Activated CD8-positive, alpha-beta memory T cell treated with anti-CD3 and anti-CD28 coated beads for 48 hours (primary cell): ENCODE measurements at places on chromosomes 4 and X.

GRCh38 chr4:71445811-71446210 is 107.0 kb downstream of the SLC4A4 start:
- DNase-seq = no peak

- DNase-seq = no peak
Measured at GRCh38 chr4:145340071-145340675, 141.5 kb upstream of the SMAD1 start.

DNA sequence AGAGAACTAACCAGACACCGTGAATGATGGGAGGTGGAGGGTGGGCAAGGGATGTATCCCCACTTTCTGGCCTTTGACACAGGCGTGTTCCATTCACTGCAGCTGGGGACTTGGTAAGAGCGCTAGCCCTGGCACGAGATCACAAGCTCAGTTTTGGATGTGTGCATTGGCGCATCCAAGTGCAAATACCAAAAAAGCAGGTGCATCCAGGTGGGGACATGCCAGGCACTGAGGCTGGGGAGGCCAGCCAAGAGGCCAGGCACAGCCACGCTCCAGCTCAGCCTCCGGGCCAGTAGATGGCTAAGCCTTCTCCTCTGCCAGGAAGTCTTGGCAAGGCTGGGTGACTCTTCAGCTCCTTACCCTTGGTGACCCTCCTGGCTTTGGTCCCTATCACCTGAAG is 4.4 kb upstream of the ZFP92 start:
- no peak for DNase-seq

- DNase-seq = no peak
Measured at GRCh38 chr4:86386817-86387415, 27.1 kb upstream of the MAPK10 start.

GRCh38 chr4:77043507-77044136 is 32.2 kb downstream of the CCNI start:
- DNase-seq = no peak

DNA sequence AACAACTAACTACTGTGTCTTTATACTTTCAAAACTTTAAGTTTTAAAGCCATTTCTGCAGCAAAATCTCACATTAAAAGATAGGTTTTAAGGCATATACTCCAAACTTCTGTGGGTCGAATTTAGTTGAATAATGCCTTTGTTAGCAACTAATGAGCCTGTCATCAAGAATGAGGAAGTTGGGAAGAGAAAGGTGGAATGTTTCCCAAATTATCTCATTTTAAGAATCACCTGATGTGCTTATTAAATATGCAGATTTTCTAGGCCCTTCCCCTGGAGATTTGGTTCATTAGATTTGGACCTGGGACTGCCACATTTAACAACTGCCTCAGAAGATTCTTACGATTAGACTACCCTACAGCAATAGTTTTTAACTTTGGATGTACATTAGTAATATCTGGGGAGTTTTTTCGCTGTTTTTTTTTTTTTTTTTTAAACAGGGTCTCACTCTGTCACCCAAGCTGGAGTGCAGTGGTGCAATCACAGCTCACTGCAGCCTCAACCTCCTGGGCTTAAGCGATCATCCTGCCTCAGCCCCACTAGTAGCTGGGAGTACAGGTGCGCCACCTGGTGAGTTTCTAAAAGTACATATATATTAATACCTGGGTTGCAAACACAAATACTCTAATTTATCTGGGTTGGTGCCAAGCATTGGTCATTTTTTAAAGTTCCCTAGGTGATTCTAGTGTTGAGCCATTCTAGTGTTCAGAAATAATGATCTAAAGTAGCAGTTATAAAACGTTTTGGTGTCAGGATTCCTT is 16.1 kb upstream of the TASL start:
- DNase-seq = no peak

- no peak for DNase-seq
Measured at GRCh38 chr4:123361195-123361861, 35.3 kb upstream of the SPRY1 start.

GRCh38 chr4:173699841-173700475 is 169.9 kb upstream of the HAND2 start:
- no peak for DNase-seq

- DNase-seq = no peak
Measured at GRCh38 chr4:88674979-88675378, 22.6 kb downstream of the NAP1L5 start.

DNA sequence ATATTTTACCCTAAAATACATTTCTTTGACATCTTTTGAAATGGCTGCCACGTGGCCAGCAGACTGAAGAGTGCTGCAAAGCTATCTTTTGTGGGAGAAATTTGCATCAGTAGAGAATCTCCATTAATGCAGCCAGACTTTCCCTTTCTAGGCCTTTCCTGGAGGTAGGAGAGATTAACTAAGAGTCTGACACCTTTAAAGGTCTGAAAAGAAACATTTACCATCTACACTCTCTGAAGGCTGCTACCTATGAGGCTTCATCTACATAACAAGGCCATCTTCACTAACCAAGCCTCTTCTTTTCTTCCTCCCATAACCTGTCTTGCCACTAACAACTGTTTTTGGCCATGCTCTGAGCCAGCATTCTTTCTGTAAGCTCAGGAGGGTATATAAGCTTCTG is 17.8 kb upstream of the SPRY1 start:
- DNase-seq = no peak

- no peak for DNase-seq
Measured at GRCh38 chr4:185640811-185641675, 105.7 kb upstream of the PDLIM3 start.

DNA sequence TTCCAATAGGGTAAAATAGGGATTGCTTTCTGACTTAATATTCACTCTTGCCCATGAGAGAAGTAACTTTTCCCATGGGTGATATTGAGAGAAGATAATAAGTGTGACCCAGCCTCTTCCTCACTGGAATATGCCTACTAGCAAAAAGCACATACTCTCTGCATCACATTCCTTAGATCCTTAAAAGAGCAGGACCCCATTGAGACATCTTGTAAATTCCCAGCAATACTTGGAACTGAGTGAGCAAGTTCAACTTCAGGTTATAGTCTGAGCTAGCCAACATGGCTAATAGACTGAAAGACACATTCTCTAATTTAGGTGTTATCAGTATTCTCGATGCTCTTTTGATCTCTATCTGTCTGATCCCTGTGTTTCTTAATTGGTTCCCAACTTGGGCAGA is 1372.3 kb downstream of the STIM2 start:
- DNase-seq = no peak

- DNase-seq = no peak
Measured at GRCh38 chrX:47683829-47684205, 24.8 kb upstream of the UXT start.

DNA sequence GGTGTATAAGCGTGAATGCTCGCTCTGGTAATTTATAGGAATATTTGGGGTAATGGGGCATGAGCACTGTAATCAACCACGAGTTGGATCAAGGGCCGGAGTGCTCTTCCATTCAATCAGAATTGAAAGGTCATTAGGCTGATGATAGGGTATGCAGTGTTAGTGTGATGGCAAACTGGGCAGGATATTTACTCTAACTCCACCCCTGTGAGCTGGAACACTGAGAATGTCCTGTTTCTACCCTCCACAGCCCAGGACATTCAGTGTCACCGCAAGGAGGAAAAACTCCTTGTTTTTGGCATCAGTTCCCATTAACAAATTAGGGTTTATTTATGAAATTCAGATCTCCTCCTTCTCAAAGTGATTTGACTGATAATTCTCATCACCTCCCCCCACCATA is 137.8 kb downstream of the HS6ST2 start:
- DNase-seq = no peak

- DNase-seq = no peak
Measured at GRCh38 chrX:111133389-111133788, 37.4 kb downstream of the PAK3 start.

DNA sequence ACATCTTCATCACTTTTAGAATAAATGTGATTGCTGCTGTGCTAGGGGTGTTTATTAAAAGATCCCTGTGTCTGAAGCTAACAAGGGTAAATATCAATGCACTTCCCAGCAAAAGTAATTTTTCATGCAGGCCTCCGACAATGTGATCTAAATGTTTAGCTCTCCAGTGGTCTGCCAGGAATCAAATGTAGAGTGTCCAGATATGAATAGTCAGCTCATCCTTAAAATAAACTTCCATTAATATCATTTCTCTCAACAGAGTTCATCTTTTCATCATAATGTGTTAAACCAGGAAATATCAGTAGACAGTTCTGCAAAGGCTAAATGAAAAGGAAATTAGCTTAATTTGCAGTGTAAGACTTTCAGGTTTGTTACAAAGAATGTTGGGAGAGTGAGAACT is 102.2 kb upstream of the EGFL6 start:
- no peak for DNase-seq

DNA sequence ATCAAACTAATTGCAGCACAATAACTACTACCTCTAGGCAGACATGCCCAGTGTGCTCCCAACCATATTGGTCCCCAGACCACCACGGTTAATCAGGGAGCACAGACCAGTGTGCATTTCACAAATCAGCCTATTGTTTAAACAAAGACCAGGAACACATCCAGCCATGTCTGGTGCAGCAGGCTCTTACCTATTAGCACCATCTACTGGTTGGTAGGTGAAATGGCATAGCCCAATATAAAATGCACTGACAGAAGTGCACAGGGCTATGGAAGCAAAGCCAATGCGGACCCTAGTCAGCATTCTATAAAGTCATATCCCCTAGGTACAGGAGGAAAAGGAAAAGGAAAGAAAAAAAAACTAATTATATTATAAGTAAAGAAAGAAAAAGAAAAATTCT is 15.5 kb upstream of the CYLC1 start:
- no peak for DNase-seq

DNA sequence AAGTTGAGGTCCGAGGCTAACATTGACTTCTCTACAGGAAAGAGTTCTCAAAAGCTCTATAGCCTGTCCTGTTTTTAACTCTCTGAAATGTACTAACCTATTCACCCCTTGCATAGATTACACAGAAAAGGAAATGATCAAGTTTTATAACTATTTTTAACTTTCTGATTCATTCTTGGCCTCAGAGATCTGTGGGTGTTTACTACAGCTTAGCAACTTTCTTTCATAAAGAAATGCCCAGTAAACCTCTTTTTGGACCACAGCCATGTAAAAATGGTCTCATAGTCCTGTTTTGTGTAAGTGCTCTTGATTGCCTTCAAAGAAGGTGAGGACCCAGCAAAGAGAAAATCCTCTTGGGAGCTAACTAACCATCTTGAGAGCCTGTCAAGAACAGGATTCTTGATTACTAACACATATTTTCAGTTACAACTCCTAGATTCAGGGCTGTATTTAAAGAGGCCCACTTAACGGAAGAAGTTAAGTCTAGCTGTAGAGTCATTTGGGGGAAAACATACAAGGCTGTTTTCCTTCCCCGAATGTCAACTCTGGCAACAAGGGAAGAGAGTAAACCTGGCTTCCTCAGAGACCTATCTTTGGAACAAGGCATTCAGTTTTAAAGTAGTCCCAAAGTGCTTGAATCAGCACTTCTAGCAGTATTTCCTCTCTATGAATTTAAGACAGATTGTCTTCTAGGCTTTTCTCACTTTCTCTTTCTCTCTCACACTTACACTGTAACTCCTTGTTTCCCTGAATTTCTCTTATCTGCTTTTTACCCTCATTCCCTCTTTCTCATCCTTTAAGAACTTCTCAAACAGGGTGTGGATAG is 78.2 kb downstream of the IL21 start:
- no peak for DNase-seq

DNA sequence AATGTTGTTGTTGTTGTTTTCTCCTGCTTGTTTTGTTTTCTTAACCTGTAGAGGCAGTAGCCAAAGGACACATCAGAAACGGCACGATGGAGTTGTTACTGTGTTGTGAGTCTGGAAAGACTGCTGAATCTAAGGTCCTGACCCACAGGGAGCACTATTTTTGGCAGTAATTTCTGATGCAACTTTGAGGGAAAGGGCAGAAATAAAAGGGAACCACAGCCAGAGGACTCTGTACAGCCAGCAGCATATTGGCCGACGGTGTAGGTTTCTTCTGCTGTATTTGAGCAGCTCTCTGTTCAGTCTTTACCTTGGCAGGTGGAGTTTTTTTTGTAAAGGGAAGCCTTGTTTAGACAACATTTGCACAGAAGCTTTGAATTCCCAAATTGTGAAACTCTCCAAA is 203.0 kb upstream of the GPR101 start:
- no peak for DNase-seq

DNA sequence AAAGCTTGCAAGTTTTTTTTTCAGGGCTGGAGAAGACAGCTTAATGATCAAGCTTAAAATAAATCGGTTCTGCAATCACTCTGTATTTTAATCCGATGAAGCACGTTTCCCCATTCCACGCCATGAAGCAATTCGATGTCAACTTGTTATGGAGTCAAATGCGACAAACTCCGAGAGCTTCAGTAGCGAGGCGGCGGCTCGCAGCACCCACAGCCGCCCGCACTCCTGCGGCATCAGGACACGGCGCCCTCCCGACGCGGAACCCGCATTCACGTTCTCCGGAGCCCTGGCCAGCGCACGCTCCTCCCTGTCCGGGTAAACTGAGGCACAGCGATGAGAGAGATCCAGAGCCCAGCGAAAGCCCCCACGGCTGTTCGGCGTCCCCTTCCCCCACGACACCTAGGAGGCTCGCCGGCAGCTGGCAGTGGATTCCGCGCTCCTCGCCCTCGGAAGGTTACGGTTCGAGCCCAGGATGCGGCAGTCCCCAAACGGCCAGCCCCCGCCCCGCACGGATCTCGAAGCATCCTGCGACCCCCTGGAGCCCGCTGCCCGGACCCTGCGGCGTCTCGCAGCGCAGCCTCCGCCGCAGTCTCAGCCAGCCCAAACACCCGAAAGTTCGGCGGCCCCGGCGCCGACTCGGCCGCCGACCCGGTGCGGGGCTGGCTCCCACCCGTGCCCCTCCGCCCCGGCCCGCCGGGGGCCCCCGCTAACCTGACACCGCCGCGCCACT is 507 bp downstream of the MFAP3L start:
- DNase-seq = no peak

DNA sequence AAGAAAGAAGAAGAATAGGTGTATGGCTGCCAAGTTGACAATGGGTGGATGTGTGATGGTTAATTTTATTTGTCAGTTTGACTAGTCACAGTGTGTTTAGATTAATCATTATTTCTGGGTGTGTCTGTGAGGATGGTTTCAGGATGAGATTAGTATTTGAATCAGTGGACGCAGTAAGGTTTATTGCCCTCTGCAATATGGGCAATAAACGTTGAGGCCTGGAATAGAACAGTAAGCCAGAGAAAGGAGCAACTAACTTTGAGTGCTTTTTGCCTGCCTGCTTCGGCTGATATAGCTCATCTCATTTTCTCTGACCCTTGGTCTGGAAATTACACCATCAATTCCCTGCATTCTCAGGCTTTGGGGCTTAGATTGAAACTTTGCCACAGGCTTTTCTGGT is 140.8 kb upstream of the SPANXN4 start:
- DNase-seq = no peak

DNA sequence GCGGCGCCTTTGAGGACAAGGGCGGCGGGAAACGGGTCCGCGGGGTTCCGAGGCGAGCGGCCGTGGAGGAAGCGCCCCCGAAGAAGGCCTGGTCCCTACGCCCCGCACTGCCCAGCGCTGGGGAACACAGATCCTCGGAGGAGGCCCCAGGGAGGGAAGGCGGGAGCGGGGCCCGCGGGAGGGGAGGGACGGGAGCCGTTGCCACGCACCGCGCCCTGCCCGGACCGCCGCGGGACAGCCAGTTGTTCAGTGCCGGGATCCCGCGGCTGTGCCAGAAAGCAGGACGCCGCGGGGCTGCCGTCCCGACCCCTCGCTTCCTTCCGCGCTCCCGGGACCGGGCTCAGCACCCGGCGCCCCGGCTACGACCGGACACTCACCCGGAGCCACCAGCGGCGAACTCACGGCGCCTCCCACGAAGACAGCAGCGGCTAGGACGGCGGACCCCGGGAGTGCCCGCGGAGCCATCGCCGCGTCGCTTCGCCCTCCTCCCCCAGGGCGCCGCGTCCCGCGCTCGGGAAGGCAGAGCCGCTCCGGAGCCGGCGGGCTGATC is 278 bp downstream of the RELL1 start:
- DNase-seq = no peak
